Astrocyte of the cerebellum (primary cell): ENCODE measurements at places on chromosomes 1 and 21.

- DNase-seq = no peak
These were observed 19.3 kb upstream of the METTL13 start for GRCh38 chr1:171762143-171762563.

- no peak for DNase-seq
These were observed 17.5 kb downstream of the MTARC1 start for GRCh38 chr1:220804202-220804586.

DNA sequence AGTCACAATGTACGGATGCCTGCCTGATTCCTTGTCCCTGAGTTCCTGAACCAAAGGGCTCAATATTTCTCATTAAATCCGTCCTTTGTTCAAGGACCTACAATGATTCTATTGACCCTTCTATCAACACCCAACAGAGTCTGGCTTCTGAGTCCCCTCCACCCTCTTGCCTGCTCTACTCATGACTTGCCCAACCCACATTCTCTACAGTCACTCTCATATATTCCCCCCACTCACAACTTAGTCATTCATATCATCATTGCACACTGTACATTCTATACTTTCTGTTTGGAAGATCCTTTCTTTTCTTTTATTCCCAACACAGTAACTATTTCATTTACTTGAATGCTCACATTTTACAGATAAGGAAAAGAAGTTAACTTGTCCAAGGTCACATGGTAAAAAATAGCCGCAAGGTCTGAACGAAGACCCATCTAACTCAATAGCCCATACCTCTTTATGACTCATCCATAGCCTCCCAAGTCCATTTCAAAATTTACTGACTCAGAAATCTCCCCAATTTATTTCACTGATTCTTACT is 3.6 kb downstream of the OTUD7B start:
- DNase-seq = no peak

GRCh38 chr1:234722270-234722704 is 112.3 kb upstream of the IRF2BP2 start:
- no peak for DNase-seq

DNA sequence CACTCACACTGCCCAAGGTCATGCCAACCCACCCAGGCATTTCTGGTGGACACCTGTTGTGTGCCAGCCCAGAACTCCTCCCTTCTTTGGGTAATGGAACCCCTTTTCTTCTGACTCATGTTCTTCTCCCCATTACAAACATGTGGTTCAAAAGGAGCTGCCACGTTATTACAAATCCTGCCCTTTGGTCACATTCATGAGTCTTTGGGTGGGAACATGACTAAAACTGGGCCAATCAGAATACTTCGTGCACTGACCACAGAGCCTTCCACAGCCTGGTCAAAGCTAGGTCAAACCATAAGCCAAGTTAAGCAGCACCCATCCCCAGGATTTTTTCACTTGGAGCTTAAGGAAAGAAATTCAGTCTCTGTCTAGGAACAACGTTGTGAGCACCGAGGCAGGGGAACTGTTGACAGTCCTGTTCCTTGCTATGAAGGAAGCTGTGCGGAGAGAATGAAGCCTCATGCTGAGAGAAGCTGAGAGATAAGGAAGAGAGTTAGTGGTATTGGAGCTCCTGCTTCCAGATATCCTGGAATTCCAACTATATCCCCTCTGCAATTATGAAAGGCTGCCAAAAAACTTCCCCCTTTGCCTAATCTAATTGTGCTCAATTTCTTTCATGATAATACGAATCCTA is 46.8 kb upstream of the DIPK1A start:
- DNase-seq = no peak

DNA sequence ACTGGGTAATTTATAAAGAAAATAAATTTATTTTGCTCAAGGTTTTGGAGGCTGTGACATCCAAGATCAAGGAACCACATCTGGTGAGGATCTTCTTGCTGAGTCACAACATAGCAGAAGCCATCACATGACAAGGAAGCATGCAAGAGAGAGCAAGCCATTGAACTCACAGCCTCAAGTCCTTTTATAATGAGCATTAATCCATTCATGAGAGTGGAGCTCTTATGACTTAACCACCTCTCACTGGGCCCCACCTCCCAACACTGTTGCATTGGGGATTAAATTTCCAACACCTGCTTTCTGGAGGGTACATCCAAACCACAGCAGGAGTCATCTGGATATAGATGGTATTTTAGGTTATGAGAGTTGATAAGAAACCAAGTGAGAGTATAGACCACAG is 20.6 kb upstream of the EGLN1 start:
- DNase-seq = no peak

DNA sequence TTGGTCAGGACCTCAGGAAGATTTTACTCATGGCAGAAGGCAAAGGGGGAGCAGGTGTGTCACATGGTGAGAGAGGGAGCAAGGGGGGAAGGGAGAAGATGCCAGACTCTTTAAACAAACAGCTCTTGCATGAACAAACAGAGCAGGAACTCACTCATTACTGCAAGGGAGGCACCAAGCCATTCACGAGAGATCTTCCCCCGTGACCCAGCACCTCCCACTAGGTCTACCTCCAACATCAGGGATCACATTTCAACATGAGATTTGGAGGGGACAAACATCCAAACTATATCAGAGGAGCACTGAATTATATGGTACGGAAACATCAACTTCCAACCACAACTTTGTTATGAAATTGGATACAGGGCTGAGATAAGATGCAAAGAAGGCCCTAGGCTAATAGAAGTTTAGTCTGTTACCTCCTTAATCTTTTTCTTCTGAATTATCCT is 164.9 kb downstream of the ST6GALNAC3 start:
- no peak for DNase-seq

- DNase-seq = no peak
These were observed 2.1 kb upstream of the RGS1 start for GRCh38 chr1:192573499-192573898.

GRCh38 chr1:16189003-16189402 is 23.4 kb downstream of the ARHGEF19 start:
- DNase-seq = no peak

DNA sequence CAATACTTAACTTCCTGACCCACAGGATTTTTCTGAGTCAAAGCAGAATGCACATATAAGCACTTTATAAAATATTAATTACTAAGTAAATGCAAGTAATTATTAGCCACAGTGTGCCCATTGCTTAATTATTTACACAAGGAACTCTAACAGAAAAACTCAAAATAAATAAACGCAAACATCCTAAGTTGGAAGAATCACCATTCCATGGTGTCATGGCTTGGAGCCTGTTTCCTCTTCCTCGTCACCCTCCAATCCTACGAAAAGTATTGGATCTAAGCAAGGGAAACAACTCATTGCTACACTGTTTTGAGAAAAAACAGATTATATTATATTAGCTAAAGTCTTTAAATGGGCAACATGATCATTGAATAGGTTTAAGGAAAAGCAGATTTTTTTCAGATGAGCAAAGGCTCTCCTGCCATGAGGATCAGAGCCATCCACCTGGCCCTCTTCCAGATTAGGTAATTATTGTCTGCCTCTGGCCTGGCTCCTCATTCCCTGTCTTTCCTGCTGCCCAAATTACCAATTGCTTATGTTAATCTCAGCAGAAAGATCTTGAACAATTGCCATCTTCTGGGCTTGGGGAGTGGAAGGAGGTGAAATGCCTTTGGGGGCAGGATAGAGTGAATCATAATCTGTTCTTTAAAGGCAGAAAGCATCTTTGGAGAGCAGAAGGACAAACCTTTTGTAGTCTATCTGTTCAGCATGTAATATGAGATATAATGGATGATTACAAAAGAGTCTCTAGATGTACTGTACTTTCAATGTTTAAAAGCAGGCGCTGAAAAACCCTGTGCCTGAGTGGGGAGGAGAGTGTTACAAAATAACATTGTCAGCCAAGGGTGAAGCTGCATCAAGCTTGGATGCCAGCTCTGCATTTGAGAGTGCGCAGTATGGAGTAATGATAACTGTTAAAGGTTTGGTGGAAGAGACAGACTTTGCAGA is 121.2 kb downstream of the DUSP10 start:
- no peak for DNase-seq

DNA sequence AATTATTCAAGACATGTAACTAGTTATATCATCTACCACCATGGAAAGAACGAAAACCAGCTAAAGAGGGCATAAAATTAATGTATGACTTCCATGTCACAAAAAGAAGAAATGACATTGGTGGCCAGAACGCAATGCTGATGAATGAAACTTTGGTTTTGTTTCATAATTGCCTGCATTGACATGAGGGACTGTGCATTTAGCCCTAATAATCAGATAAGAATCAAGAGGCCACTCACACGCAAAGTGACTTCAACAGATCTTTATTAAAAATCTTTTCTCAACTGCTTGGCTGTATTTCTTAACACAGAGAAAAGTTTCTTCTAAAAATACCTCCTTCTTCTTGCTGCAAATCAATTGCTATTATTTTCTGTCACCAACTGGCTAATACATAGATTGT is 184.7 kb upstream of the RUNX1 start:
- no peak for DNase-seq

GRCh38 chr21:14523234-14523633 is 22.9 kb downstream of the SAMSN1 start:
- no peak for DNase-seq

- DNase-seq = no peak
These were observed 4.3 kb downstream of the TSPAN2 start for GRCh38 chr1:115084902-115085511.

DNA sequence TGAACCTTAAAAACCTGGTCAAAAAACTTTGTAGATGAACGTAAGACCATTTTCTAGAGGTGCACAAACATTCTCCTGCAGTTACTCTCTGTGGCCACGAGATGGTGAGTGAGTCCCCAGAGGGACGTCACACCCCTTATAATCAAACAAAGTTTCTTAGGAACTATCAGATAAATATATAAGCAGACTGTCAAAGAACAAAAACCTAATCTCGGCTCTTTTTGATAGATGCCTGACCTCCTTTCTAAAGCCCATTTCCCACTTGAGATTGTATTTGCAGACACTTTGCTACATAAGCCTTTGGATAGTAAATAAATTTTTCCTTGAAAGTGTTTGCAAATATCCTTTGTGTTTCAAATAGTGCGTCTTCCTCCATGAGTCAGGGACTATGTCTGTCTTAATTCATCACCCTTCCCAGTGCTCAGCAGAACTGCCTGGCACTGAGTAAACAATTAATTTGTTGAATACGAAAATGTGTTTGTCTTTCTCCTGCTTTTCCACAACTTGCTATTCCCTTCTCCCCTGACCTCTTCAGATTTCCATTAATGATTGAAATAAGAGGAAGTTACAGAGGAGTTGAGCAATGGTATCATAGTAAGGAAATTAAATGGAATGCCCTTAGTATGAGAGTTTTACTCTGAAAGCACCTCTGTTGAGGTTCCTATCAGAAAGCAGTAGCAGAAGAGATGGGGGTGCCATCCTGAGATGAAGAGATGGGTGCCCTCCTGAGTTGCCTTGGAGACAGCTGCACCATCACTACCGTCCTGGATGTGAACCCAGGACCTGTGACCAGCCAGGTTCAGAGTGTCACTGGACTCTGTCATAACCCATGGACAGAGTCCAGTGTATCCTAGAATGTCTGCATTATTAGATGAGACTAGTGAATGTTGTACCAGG is 57.8 kb upstream of the RAVER2 start:
- DNase-seq = peak; percentile 32

GRCh38 chr1:78650114-78650660 is 556 bp downstream of the IFI44 start:
- no peak for DNase-seq

- DNase-seq = peak; percentile 80
These were observed 20.8 kb downstream of the ATP5PO start for GRCh38 chr21:33894736-33895288.

GRCh38 chr1:4172644-4173599 is 272.9 kb upstream of the C1orf174 start:
- no peak for DNase-seq

DNA sequence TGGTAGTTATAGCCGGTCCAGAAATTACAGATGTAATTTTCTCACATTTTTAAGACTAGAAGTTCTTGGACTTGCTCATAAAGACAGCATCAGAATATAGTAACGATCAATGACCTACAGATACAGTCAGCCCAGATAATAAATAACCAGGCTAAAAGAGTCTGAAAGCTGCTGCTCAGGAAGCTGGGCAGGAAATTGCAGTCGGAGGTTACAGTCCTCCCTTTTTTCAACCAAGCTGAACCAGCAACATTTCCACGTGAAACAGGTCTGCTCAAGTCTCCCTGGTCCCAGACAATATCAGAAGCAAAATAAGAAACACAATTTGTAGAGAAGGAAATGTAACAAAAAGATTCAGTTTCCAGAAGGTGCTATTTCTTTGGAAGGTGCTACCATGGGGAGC is 457.4 kb downstream of the SIPA1L2 start:
- DNase-seq = no peak

- DNase-seq = no peak
These were observed 15.1 kb downstream of the TRIM45 start for GRCh38 chr1:117106478-117106877.

DNA sequence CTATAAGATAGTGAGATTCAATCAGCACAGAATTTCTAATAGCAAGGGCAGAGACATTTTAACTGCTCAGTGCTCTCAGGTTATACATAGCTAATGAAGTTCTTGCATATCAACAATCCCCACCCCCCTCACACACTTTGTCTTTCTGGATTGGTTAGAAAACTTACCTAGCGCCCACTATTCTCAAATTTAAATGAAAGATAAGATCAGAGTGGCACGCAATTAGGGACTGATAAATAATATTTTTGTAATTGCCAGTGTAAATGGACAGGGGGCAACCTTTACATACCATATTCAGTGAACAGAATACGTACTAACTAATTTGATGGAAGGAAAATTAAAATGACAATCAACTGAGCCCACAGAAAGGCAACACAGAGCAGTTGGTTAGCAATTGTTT is 11.7 kb downstream of the SELL start:
- no peak for DNase-seq

DNA sequence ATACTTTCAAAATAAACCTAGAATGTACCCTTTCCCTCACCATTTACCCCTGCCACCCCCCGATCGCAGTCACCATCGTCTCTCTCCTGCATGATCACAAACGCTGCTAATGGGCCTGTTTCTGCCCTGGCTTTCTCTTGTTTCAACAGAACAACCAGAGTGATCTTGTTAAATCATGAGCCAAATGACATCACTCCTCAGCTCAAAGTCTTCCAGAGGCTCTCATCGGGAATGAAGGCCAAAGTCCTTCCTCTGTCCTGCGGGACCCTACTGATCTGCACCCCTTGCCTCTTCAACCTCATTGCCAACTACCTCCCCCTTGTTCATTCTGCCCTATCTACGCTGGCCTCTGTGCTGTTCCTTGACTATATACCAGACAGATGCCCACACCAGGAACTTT is 39.4 kb upstream of the PTGFRN start:
- no peak for DNase-seq

- no peak for DNase-seq
These were observed 8.8 kb downstream of the MINDY1 start for GRCh38 chr1:150997949-150998348.
